ENCODE measurements at places on chromosomes 7 and 10.

- no peak for DNase-seq
Measured at GRCh38 chr10:63072951-63073350, 60.2 kb upstream of the NRBF2 start.

GRCh38 chr10:12218991-12219390 lies 23.0 kb downstream of the CDC123 start:
- no peak for DNase-seq

DNA sequence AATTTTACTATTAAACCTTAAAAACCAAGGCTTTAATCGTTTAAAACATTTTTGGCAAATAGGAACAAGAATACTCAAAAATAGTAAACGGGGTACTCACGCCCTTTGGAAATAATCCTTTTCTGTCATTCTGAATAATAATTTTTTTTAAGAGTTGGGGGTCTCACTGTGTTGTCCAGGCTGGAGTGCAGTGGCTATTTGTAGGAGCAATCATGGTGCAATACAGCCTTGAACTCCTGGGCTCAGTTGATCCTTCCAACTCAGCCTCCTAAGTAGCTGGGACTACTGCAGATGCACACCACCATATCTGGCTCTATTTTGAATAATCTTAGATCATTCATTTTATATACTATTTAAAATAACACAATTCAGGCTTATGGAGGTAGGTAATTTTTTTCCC lies 24.9 kb downstream of the LUC7L2 start:
- DNase-seq: no peak

- DNase-seq: no peak
Measured at GRCh38 chr7:48621076-48621475, 303.3 kb upstream of the CDC14C start.

- DNase-seq: no peak
Measured at GRCh38 chr7:22601812-22602565, 102.0 kb upstream of the STEAP1B start.

DNA sequence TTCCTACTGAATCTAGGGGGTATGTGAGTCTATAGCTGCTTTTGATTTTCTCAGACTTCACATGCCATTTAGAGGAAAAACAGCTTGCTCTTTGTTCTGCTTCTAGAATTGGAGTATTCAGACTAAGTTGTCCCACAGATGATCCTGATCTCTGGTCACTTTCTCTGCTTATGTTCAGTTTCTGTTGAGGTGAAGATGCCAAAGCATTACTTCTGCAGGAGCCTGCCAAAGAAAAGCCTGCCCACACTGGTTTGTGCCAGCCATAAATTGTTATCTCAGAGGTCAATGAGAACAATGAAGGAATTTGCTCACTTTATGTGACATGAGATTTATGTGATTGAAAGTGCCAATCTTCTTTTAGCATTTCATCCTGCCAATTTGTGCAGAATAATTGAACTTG lies 163.6 kb downstream of the CDK14 start:
- DNase-seq: no peak

GRCh38 chr10:126496771-126497545 lies 108.7 kb upstream of the ADAM12 start:
- no peak for DNase-seq

GRCh38 chr7:12788171-12788570 lies 100.7 kb downstream of the ARL4A start:
- no peak for DNase-seq

GRCh38 chr7:158805414-158805813 lies 23.9 kb downstream of the ESYT2 start:
- DNase-seq: no peak

DNA sequence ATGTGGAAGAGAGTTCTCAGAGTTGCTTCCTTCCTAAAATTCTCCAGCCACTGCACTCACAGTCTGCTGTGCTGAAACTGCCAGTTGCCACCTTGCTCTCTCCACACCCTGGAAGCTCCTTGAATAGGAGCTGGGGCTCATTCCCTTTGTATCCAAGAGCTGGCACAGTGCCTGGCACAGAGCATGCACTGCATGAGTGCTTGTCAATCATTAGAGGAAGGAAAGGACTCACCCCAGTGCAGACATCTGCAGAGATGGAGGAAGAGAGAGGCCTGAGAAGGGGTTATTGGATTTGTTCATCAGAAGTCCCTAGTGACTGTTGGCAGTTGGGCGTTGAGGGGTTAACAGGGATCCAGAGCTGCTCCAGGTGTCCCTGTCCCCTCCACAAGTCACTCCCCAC lies 41.7 kb upstream of the DUSP5 start:
- DNase-seq: no peak

- DNase-seq: peak; percentile 57
Measured at GRCh38 chr7:36037121-36037662, 115.9 kb upstream of the EEPD1 start.

DNA sequence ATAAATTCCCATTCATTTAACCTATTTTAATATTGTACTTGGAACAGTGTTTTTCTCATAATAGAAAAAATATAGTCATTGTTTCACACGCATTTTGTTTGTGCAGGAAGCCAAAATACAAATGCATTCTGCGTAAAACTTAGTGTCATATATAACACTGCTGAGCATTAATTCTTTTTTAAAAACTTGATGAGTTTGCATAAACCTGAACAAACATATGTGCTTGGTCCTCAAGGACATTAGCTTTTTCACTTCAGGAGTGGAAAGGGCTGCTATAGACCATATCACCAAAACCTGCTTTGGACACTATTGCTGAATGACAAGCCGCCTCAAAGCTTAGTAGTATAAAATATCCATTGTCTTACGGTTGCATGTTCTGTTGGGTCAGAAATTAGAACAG lies 101.6 kb upstream of the PRR15 start:
- no peak for DNase-seq

- no peak for DNase-seq
Measured at GRCh38 chr10:21526860-21527597, 1.5 kb upstream of the SKIDA1 start.

GRCh38 chr7:25520017-25520416 lies 291.7 kb upstream of the NPVF start:
- DNase-seq: no peak

DNA sequence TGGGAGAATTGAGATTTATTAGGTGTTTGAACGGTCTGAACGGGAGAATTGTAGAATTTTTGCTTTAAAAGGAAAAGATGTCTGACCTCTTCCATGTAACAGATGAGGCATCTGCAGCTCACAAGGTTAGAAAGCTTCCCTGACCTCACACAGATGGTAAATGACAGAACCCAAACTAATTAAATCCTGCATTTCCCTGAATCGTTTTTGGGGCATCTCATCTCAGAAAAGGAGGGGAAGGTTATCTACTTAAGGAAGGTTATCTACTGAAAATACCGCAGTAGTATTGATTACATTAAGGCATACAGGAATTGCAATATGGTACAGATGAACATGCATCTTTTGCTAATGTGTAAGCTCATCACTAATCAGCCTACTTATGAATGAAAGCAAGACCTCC lies 278.3 kb downstream of the CCDC3 start:
- DNase-seq: no peak

DNA sequence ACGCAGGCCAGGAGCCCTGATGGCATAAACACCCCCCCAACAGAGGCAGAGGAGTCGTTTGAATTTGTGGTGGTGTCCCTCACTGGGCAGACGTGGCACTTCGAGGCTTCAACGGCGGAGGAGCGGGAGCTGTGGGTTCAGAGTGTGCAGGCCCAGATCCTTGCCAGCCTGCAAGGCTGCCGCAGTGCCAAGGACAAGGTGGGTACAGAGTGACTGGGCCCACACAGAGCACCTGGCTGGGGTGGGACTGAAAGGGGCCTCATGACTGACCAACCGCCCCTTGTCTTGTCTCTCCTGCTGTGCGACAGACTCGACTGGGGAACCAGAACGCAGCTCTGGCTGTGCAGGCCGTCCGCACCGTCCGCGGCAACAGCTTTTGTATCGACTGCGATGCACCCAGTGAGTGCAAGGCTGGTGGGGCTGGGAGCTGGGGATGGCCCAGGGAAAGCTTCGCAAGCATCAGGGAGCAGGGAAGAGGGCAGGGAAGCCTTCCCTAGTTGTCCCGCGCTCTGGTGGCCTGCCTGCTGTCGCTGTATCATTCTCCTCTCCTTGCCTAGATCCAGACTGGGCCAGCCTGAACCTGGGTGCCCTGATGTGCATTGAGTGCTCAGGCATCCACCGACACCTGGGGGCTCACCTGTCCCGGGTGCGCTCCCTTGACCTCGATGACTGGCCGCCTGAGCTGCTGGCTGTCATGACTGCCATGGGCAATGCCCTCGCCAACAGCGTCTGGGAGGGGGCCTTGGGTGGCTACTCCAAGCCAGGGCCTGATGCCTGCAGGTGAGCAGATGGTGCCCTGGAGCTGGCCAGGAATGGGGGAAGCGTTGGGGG lies 25.4 kb downstream of the GBX1 start:
- DNase-seq: no peak

GRCh38 chr10:600234-600633 lies 89.2 kb downstream of the DIP2C start:
- DNase-seq: no peak

GRCh38 chr10:51109801-51110533 lies 35.7 kb downstream of the PRKG1 start:
- no peak for DNase-seq

DNA sequence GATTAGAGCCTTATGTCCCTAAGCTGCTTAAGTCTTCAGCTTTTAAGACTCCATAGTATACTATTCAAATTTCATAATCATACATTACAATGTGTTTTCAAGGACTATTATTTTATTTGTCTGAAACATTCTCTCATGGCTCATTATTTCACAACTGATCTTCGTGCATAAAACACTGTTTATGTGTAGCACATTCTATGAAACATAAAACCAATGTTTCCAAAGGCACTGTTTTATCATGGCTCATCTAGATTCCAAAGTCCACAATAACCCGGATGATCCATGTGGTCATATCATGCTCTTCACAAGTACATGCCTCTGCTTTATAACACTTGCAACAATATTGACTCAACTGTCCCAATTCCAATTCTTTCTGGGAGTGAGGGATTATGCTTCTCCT lies 806.1 kb downstream of the TNS3 start:
- DNase-seq: no peak

All from hypothalamus (tissue), 51 donors.